Stimulated activated CD8-positive, alpha-beta memory T cell treated with anti-CD3 and anti-CD28 coated beads, Interleukin-4, amount 100 ng/mL, for 1 hour (primary cell): ENCODE measurements at places on chromosomes 2 and 18.
A peak's percentile ranks its signal among the peaks of the same experiment; 100 is the strongest.

- no peak for DNase-seq
These were observed 4.7 kb downstream of the DPYSL5 start for GRCh38 chr2:26852405-26853306.

DNA sequence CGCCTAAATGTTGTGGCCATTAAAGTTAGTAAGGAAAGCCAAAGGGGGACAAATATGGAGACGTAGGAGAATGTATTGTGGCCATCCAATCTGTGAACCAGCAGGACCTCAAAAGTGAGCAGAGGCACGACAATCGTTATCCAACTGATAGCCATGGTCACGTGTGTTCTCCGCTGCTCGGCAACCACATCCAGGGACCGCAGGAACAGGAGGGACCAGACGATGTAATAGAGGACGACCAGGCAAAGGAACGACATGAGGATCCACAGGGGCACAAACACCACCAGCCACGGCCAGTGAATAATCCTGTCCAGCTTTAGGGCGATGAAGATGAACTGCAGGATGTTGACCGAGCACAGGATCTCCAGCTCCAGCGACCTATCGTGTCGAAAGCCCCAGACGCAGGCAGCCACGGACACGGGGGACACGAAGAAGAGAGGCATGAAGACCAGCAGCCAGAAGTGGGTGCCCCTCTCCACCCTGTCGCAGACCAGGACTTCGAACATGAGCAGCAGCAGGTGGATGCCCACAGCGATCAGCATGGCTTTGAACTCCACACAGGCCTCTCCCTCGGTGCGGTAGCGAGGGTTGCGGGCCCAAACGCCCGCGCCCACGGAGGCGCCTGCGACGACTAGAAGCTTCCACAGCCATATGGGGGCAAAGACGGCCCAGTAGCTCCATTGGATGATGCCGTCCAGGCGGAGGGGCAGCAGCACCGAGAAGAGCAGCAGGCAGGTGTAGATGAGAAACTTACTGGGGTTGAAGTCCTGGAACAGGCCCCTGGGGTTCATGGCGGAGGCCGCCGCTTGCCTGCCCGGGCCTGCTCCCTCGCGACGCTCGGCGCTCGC is 790 bp downstream of the TMEM185B start:
- no peak for DNase-seq

DNA sequence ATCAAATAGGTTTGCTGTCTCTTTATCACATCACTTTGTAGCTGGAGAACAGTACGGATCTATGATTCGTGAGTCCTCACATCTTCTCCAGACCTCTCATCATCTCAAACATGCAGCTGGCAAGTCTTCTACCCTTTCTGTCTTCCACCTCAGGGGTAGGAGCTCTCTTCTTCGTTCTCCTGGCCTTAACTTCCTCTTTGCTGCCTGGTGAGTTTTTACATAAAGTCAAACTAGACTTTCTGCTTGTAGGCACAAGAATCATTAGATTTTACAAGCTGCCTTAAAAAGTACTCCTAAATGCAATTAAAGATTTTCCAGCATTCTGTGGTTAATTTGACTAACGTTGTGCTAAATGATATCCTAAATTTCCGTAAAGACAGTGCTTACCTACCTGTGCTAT is 43.7 kb upstream of the TANK start:
- DNase-seq, result no peak

DNA sequence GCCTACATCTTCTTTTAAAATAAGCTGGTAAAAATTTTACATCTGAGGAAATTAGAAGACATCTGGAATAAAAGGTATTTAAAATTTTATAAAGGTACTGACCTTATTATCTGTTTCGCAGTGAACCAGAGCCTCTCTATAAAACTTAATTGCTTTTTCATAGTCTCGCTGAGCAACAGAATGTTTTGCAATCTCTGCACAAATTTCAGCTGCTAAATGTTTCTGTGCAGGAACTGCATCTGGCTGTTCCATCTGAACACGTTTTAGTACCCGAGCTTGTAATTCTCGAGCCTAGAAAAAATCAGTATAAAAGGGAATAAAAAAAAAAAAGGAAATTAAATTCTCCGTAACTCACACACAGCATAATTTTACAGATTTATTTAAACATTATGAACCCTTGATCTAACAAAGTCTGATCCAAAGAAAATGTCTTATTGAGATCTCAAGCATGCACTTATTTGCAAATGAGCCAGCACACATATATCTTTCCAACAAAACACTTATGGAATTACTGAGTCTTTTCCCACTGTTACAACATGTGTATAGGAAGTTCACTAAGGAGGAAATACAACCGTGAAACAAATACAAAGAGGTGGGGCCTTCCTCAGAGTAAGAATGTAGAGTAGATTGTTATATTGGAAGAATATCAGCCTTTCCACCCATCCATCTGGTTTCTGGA is 51.8 kb downstream of the TTC21B start:
- DNase-seq, result no peak

DNA sequence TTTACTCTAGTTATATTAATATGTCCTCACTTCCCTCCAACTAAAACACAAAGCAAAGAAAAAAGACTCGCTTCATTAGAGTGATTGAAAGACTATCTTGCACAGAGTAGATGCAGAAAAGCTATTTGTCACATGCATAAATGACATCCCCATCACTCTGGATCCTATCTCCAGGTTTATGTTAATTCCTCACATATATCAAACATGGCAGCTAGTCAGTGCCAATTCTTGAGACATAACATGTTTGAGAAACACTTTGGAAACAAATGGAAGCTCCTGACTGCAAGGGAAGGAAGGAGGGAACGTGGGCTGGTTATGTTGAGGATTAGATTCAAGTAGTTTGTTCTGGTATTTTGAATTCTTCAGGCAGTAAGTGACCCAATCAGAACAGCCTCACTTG is 89.8 kb upstream of the BCL2L11 start:
- no peak for DNase-seq

GRCh38 chr2:174546519-174547506 is 50.8 kb downstream of the WIPF1 start:
- no peak for DNase-seq

GRCh38 chr2:121648206-121649148 is 785 bp downstream of the CLASP1 start:
- DNase-seq, result peak; percentile 10

DNA sequence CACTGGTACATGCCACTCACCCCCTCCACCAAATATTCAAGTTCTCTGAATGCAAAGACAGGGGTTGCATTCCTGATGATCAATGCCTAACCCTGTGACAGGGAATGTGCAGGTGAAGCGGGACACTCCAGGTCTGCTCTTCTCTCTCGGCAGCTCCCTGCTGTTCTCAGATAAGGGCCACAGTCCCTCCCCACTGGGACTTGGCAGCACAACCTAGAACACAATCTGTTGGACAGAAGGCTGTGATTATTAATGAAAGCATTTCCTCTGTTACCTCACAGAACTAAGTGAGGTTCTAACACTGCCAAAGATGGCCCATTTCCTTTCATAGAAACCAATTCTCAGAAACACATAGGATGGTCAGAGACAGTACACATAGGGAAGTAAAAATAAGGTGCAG is 42.7 kb downstream of the VSNL1 start:
- DNase-seq, result no peak
